ENCODE measurements at places on chromosomes 1 and 21.

- no peak for DNase-seq
Observed at GRCh38 chr1:2806591-2806990, 5.1 kb upstream of the TTC34 start.

DNA sequence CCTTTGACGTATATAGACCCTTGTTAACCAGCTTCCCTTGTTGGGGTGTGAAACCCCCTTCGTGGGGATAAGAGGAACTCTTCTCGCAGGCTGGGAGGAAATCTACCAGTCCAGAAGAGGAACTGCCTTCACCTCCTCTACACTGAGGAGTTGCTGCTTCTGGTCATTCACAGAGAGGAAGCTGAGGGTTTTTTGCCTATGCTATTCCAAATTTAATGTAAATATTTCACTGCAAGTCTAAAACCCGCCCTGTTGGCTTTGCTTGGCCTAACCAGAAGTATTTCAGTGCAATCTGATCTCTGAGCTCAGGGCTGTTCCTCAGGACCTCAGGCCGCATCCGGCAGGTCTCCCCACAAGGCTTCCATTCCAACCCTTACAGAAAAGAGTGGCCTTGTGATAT is 150.1 kb downstream of the HIVEP3 start:
- DNase-seq: no peak

DNA sequence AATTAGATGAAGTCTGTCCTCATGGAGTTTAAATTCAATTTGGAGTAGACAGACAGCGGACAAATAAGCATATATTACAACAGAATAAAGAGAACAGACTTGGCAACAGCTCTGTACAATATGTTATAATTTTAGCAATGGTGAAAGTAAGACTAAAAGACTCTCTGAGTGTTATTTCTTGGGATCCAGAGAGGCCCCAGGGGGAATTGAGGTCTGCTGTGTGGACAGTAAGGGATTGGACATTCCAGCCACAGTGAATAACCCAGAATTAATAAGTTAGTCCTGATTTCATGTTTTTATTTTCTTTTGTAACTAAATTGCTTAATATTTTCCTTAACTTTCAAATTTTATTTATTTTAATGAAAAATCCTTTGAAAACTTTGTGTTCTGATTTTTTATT is 101.7 kb downstream of the PATJ start:
- DNase-seq: no peak

- no peak for DNase-seq
Observed at GRCh38 chr1:87204921-87205320, 123.8 kb upstream of the LMO4 start.

- no peak for DNase-seq
Observed at GRCh38 chr1:41672173-41672572, 187.7 kb upstream of the EDN2 start.

- DNase-seq: no peak
Observed at GRCh38 chr1:3359756-3360440, 94.6 kb upstream of the ARHGEF16 start.

DNA sequence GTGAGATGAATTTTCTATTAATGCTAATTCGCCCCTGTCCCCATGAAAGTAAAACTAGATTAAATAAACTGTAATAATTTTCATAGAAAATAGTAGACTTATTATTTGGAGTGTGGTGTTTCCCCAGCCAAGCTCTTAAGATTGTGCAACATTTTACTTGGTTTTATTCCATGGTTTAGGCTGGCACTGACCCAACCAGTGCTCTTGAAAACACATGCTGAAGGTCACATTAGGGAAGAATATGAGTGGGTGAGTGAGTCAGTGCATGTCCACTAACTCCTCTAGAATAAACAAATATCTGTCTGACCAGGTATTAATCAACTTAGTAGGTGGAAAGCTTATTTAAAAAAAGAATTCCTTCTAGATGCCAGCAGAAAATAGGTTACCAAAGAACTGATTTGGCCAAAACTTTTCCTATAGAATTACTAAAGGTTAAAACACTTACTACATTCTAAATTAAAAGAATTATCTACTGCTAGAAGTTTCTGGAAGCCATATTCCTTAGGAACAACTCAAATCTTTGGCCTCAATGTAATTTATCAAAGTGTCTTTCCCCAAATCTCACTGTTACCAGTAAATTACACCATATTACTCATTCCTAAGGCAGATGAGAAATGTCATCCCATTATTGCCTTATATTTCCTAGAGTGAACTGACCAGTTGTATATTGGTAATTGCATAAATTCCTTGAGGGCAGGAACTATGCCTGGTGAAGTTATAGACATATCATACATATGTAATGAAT is 89.7 kb upstream of the RGS1 start:
- no peak for DNase-seq

- no peak for DNase-seq
Observed at GRCh38 chr1:238991765-238992495, 394.4 kb upstream of the CHRM3 start.

DNA sequence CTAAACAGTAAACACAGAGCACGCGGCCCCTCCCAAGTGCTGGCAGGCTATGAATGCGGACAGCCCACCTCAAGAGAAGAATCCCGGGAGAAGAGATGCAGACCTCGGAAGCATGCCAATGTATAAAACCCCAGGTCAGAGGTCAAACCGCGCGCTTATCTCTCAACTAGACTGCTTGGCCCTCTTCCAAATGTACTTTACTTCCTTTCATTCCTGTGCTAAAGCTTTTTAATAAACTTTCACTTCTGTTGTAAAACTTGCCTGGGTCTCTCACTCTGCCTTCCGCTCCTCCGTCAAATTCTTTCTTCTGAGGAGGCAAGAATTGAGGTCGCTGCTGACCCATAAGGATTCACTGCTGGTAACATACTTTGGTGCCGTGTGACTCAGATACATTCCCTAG is 216.0 kb downstream of the S1PR1 start:
- no peak for DNase-seq

DNA sequence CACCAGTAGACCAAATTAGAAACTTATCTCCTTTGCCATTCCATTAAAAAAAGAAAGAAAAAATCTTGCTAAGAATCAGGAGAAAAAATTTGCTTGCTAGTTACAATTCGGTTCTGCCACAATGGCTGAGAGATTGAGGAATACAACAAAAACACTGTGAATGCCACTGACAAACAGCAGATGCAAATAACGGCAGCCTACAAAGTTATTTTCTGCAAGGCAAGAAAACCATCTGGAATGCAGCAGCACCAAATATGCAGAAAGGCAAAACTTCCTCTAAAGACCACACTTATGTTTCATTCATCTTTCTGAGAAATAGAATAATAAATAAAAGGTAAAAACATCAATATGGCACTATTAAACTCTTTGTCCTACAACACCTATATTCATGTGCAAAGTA is 75.7 kb downstream of the ENAH start:
- DNase-seq: no peak

GRCh38 chr1:68117416-68117815 is 67.0 kb upstream of the DIRAS3 start:
- no peak for DNase-seq

- no peak for DNase-seq
Observed at GRCh38 chr1:13760921-13761320, 60.9 kb downstream of the PRDM2 start.

DNA sequence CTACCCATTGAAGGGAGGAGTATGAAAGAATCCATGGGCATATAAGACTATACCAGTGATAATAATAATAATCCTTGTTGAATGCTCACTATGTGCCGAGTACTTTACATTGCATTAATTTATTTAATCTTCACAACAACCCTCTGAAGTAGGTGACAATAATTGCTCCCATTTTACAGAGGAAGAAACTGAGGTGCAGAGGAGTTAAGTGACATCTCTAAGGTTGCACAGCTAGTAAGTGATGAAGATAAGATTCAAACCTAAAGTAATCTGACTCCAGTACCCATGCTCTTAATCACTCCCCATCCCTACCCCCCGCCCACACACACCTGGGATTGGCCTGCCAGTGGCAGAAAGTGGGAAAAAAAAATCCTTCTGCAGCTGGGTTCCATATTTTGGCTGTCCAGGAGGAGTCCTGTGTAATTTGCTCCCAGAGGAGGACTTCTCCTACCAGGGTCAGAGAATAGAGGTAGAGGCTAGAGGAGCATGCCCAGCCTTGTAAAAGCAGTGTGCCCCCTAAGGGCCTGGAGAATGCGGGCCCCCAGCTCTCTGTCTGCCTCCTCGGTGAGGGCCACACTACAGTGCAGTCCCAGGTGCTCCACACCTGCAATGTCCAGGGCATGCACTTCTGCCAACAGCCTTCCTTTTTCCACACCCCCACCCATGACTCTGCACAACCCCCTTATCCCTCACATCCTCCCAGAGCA is 57.8 kb downstream of the TMEM53 start:
- DNase-seq: no peak

GRCh38 chr1:246004301-246004700 is 502.8 kb downstream of the SMYD3 start:
- DNase-seq: no peak

GRCh38 chr21:35658242-35658641 is 402.1 kb downstream of the SETD4 start:
- no peak for DNase-seq

DNA sequence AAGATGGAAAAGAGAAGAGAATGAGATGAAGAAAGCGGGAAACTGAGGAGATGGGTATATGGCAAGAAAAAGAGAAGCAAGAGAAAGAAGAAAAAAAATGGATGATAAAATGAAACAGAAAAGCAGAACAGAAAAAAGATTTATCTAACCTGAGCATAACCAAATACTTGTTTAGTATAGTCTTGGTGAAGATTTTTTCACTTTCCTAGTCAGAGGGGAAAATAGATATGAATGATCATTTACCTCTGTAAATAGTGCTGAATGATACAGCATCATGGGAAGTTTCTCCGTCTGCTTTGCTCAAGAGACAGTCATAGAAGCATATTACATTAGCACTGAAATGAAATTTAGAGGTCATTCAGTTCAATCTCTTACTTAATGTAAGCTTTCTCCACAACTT is 36.1 kb upstream of the PLPPR4 start:
- no peak for DNase-seq

DNA sequence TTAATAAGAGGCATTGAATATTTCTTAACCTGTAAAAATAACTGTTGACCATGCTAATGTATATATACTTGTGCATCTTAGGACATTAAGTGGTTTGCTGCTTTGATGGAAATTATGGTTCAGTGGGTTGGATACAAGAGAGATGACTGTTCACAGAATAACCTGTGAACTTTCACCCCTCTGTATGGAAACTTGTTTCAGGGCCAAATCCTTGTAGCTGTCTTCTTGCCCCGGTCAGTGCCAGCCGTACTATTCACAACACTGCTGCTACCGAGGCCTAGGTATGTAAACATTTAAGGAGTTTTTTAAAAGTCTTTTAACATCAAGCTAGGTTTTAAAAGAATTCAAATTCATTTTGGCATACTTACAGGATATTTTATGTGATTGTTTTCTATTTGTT is 16.1 kb downstream of the DONSON start:
- DNase-seq: no peak

GRCh38 chr21:46171996-46172862 is 12.0 kb downstream of the SPATC1L start:
- no peak for DNase-seq

- no peak for DNase-seq
Observed at GRCh38 chr1:203589595-203589994, 37.0 kb upstream of the ATP2B4 start.

DNA sequence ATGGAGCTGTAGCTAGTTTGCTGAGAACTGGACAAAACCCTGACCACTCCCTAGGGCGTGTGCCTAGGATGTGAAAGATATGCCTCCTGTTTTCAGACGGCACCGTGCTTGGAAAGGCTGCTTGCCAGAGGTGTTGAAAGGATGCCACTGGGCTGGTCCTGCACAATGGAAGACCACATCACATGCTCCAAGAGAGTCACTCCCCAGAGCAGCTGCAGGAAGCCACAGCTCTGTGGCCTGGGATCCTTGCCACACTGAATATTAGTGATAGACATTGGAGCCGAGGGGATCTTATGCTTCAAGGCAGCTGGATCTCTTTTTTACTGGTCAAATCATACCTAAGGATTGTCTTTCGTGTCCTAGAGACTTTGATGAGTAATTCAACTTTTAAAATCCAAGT is 6.6 kb upstream of the APP start:
- DNase-seq: no peak

DNA sequence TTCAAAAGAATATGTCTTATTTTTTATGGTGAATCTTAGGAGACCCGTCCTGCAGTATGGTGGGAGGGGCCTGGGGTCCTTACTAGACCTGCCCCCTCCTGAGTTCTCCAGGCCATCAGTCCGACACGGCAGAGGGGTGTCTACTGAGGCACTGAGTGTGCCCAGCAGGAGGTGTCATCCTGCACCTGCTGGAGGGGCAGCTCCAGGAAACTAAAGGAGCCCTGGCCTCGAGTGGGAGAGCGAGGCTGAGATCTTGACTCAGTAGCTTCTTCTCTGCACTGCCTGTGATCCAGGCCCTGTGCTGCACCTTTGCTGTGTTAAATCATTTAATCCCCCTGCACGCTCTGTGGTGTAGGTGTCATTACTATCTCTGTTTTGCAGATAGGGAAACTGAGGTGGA is 587.7 kb downstream of the PTPRU start:
- DNase-seq: no peak

- no peak for DNase-seq
Observed at GRCh38 chr1:94940738-94941137, 13.8 kb upstream of the CNN3 start.

DNA sequence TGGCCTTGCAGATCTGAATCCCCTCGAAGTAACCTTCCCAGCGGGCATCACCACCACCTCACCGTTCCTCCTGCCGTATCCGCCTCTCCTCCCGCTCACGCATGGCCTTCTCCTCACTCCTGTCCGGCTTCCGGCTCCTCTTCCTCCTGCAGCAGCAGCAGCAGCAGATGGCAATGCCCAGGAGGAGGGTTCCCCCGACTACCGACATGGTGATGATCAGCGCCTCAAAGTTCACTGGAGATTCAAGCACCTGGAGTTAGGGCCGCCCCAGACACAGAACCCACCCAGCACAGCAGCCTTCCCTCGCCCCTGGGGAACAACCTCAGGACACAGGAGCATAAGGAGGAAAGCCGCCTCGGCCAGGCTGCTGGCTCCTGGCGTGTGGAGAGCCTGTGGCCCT is 17.4 kb downstream of the PTTG1IP start:
- DNase-seq: no peak

DNA sequence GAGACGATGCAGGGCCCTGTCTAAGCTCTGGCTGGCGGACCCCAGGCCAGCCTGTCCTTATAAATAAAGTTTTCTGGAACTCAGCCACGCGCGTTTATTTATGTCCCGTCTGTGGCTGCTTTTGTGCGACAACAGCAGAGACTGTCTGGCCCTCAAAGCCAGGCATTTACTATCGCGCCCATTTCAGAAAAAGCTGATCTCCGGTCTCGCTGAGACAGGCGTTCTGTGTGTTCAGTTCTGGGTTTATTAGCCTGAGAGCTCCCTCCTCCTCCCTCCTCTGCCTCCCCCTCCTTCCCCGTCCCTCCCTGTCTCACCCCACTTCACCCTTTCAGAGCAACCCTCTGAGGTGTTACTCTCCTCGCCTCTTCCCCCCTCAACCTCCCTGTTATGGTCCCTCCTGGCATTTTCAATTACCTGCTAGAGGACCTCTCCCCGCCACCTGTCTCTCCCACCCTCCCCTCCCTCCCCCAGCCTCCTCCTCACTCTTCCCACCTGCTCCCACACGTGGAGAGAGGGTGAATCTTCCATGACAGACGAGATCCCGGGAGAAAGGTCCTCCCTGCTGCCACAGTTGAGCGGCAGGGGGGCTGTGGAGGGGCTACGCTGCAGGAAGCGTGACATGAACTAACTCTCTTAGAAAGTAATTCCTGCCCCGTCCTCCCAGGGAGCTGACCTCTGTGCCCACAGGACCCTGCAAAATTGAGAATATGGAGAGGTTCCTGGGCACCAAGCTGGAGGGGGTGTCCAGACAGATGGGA is 59.9 kb downstream of the SPSB1 start:
- no peak for DNase-seq
